Globus pallidus (tissue), 1 donor: ENCODE measurements at places on chromosomes 1 and 21.

DNA sequence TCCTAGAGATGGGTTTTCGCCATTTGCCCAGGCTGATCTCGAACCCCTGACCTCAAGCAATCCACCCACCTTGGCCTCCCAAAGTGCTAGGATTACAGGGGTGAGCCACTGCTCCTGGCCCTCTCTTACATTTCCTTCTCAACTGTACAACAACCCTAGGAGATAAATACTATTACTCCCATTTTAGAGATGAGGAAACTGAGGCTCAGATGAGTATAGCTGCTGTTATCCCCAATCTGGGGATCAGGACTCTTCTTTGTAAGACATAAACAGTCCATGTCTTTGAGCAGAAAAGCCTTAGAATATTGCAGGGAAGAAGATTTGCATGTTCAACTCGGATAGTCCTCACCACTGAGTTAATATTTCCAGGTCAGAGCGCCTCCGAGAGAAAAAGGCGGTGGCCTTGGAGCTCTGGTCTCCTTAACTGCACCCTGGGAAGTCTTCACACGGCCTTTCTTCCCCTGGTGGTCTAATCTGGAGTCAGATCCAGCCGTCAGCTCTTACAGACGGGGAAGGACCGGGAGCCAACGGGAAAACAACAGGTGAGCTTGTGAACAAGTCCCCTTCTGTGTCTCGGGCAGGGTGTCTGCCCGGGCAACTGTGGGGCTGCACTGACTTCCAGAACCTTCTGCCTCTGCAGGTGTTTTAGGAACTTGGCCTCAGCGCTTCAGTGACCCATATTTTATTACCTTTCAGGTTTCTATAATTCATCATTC lies 5.9 kb upstream of the OLIG1 start:
- DNase-seq, result no peak

GRCh38 chr21:16900685-16901084 lies 612.2 kb upstream of the CXADR start:
- DNase-seq, result no peak

DNA sequence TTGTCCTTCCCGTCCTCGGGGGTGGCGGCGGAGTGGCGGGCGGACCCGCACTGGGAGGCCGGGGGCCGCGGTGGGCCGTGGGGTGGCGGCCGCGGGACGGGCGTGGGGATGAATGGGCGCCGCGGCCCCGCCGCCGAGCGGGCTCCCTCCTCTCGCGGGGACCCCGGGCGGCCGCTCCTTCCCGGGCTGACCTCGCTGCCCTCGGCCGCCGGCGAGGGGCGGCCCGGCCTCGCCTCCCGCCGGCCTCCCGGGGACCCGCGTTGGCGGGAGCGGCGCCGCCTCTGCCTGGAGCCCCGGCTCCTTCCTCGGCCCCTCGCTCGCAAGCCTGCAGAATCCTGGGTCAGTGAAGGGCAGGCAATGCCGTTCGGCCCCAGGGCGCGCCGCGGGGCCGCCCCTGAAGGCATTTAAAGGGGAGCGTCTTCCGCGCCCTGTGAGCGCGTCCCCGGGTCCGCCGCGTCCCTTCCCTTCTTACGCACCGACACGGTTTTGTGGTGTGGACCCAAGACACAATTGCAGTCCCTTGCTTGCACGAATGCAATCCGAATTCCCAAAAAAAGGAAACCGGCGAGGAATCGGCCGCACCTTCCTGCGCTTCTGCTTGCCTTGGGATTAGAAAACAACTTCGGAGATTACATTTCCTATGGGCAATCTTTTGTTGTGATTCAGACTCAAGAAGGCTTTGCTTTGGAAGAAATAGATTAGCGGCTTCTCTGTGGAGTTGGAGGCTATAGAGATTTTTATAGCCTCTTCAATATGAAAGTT lies 776 bp downstream of the ITSN1 start:
- DNase-seq, result peak; percentile 16

DNA sequence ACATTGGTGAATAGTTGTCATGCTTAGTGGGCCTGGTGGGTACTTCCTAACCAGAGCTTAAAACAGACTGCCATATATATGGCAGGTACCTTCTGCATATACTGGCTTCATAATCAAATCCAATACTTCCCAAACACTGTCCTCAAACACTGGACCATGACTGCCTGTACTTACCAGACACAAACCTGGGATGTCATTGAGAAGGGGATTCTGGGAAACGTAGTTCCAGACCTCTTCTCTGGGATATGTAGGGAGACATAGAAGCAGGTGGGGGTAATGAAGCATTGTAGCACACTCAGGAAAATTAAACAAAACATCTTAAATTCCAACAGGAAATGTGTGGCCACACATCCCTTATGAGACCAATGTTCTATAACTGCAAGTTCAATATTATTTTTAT lies 76.5 kb upstream of the ADAMTS5 start:
- DNase-seq, result no peak

DNA sequence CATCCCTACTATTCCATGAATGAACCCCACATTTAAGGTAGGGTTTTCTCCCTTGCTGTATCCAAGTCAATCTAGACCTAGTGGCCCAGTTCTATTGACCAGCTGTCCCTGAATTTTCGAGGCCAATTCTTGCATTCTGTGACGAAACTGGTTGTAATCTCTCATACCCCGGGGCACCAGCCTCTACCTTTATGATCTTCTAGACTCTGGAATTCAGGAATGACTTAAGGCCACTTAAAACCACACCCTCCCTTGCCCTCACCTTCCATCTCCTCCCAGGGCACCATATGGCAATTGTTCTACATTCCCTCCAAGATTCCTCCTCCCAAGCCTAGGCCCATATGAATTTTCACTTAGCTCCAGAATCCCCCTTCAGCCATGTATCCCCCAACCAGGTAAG lies 48.9 kb downstream of the RHOU start:
- no peak for DNase-seq

DNA sequence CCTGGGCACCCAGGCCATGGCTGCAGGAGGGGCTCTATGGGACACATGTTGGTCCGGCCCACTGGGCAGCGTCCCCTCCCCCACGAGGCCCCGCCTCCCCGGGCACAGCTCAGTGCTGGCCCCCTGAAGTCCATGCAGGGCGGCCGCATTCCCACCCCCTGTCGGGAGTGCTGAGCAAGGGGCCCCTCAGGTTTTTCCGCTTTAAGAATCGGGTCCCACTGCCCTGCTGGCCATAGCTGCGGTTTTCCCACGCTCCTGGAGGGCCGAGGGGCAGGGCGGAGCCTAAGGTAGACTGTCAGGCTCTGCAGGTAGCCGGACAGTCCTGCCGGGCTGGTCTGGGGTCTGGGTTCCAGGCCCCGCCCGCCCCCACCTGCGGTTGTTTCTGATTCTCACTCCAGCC lies 43.5 kb upstream of the CCDC27 start:
- no peak for DNase-seq

DNA sequence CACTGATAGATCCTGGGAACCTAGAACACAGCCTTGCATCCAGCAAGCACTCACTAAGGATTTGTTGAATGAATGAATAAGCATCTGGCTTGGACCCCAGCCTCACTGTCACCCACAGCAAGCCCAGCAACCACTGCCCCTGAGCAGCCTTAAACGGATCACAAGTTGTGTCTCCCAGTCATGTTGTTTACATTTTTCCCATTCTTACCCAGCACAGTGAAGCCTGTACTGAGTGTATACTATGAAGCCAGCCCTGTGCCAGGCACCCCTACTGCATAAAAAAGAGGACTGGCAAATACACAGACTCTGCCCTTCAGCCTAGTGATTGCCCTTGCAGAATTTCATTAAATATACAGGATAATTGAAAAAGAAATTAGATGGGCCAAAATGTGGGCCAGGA lies 30.2 kb downstream of the RRAGC start:
- no peak for DNase-seq

DNA sequence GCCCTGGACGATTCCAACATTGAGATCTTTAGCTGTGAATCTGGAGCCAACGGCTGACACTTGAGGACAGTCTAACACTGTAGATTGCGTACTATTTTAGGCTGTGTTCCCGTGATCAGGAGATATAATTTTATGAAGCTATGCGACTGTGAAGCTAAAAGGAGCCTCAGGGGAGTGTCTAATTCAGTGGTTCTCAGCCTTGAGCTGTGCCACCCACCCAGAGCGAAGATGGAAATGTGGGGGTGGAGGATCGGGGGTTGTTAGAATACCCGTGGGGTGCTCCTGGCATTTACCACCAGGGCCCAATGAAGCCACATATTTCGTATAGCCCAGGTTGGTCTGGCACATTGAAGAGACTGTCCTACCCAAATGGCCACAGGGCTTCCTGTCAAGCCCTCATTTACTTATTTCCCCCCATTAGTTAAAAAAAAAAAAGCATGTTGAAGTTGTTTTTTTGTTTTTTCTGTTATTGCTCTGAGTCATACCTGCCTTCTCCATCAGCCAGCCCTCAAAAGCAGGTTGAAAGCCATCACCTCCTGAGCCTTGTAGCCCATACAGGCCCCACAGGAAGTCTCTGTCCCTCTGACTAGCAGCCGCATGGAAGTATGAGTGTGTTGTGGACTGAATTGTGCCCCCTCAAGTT lies 141.7 kb downstream of the GALNT2 start:
- DNase-seq, result no peak

- DNase-seq, result peak; percentile 7
Measured at GRCh38 chr1:170562646-170563338, 30.8 kb downstream of the GORAB start.

DNA sequence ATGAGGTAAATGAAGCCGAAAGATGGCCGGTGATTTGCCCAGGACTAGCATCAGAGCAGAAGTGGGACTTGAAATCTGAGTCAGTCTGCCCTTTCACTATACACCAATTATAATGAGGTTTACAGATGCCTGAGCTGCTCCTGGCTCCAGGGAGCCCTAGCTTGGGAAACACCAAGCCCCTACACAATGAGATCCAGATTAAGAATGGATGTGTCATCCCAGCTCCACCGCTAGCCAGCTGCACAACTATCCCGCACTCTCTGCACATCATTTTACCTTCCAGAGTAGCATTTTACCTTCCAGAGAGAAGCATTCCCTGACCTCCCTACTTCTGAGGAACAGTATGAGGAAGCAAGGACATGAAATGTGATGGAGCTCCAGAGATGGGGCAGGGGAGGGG lies 27.0 kb downstream of the SERTAD4 start:
- no peak for DNase-seq

DNA sequence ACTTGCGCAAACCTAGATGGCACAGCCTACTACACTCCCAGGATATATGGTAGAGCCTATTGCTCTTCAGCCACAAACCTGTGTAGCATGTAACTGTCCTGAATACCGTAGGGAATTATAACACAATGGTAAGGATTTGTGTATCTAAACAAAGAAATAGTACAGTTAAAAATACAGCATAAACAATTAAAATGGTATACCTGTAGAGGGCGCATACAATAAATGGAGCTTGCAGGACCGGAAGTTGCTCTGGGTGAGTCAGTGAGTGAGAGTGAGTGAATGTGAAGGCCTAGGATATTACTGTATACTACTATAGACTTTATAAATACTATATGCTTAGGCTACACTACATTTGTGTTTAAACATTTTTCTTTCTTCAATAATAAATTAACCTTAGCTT lies 99.3 kb downstream of the PLD5 start:
- no peak for DNase-seq

DNA sequence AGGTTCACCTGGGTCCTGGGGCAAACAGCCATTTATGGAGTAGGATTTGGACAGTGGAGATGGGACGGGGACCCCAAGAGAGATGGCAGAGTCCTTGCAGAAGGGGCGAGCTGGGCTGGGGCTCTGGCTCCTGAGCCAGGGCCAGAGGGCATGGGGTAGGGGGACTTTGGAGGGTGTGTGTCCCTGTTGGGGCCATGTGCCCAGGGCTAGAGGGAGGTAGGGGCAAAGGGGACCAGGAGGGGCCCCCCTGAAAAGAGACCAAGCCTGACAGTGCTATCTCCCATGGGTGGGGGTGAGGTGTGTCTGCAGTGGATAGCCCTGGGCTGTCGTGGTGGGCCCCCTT lies 92.3 kb downstream of the TRIM11 start:
- DNase-seq, result no peak

DNA sequence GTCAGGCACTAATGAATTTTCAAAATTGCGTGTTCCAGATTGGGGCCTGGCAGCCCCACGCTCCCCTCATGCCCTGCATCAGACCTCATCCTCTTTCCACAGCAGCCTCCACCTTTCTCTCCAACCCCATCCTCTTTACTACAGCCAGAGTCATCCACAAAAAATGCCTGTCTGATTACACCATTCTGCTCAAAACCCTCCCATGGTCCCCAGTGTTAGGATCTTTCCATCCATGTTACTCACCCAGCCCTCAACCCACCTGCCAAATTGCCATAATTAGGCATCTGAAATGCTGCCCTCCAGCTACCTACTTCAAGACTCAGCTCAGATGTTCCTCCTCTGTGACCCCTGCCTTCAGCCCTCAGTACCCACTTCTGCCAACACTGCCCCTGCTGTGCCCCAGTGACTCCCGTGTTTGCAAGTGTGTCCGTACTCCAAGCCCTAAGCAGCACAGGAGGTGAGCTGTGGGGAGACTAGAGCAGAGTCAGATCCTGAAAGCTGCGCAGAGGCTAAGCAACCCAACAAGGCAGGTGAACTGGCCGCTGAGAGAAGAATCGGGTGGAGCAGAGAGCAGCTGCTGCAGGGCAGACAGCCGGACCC lies 715 bp upstream of the ARTN start:
- DNase-seq, result no peak

- DNase-seq, result no peak
Measured at GRCh38 chr1:23977854-23978191, 2.3 kb downstream of the SRSF10 start.

DNA sequence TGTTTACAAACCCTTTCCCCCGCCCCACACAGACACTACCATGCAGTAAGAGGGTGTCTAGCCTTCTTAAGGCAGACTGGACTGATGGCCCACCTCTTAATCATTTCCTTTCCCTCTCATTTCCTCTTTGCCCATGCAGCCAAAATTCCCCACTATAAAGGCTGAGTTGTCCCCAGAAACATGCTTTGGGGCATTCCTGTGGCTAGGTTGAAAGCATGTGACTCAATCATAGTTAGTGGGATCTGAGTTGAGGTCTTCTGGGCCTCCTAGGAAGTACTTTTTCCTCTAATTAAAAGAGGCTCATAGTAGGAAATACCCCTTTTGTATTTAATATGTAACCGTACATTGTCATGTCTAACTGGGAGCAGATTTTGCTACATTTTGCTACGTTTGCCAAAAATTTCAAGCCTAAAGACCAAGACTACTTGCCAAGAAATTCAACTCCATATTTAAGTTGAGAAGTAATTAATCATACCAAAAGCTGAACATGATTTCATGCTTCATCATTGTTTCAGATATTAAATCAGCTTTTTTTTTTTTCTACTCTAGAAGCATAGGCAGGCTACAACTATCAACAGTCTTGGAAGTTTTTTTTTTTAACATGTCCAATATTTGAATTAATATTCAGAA lies 174.7 kb downstream of the ADGRL4 start:
- DNase-seq, result no peak

GRCh38 chr1:228374711-228375577 lies 31.7 kb downstream of the TRIM11 start:
- DNase-seq, result peak; percentile 81

DNA sequence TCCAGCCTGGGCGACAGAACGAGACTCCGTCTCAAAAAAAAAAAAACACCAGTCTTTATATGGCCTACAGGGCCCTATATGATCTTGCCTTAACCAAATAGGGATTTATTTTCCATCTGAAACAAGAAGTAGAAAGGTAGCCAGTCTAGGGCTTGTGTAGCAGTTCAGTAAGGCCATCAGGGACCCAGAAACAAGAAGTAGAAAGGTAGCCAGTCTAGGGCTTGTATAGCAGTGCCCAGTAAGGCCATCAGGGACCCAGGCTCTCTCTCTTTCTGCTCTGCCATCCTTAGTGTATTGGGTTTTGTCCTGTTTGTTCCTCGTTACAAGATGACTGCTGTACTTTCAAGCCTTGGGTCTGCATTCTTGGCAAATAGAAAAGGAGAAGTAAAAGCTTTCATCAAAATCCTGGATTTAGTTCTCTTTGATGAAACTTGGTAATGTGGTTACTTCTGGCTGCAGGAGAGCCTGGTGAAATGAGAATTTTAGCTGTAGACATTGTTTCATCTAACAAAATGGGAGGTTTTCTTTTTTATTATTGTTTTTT lies 46.1 kb downstream of the PKN2 start:
- DNase-seq, result peak; percentile 31
